D721Med (cell line): ENCODE measurements at places on chromosomes 12 and 14.

- no peak for DNase-seq
These were observed 78.6 kb upstream of the PAWR start for GRCh38 chr12:79769189-79769859.

DNA sequence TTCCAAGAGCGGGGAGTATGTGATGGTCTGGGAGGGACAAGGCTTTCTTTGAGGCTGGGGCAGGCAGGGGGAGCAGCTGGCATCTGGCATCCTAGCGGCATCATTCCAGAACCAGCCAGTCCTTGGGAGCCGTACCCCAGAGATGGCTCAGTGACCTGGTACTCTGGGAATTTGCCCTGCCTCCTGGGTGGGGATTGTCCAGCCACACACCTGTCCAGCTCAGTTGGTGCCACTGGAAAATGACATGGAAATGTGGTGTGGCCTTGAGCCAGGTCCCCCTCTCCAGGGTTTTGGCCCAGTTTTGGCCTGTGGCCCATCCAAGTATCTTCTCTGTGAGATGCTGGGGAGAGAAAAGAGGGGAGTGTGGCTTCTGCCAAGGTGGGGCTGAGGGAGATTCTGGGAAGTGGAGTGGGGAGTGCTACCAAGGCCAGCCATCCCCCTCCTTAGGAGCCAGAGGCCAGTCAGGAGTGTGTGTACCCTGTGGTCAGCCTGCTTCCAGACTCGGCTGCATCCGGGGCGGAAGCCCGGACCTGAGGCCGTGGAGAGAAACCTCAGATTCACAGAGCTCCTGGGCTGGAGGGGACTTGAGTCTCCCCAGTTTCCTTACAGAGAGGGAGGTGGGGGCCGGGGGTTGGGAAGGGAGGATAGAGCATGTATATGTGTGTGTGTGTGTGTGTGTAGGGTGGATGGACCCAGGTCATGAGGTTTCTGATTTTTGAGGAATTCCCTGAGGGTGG is 14.7 kb upstream of the KRT80 start:
- no peak for DNase-seq

- no peak for DNase-seq
These were observed 70.6 kb upstream of the DYNC1H1 start for GRCh38 chr14:101893759-101894158.

GRCh38 chr12:93363841-93364297 is 13.9 kb upstream of the NUDT4 start:
- no peak for DNase-seq

DNA sequence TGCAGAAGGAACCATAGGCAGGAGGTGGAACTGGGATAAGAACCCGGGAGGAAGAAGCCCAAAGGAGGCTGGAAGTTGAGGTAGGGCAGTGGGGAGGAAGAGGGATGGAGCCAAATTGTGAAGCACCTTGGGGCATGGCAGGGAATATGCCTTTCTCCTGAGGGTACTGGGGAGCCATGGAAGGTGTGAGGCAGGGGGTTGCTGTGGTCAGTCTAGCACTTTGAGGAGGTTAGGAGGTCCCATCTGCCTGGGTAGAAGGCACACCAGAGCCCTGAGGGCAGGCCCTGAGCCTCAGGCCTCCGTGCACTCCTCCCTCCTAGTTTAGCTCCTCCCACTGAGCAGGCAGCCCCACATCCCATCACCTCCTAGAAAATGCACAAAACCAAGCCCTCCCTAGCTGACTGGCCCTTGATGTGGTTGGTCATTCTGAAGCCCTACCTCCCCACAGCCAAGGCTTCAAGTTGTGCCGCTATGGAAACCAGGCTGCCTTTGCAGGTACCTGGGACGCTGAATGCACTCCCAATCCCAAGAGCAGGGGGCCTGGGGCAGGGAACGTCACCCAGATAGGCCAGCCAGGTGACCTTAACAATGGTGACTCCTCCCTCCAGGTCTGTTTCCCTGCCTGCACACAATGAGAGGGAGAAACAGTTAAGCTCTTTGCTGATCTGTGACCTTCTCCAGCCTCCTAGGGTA is 15.1 kb downstream of the PHETA1 start:
- no peak for DNase-seq

- DNase-seq = no peak
These were observed 3.2 kb upstream of the ATXN2 start for GRCh38 chr12:111602348-111602747.
